Kasumi-1 (cell line): ENCODE measurements at places on chromosomes 4 and X.

DNA sequence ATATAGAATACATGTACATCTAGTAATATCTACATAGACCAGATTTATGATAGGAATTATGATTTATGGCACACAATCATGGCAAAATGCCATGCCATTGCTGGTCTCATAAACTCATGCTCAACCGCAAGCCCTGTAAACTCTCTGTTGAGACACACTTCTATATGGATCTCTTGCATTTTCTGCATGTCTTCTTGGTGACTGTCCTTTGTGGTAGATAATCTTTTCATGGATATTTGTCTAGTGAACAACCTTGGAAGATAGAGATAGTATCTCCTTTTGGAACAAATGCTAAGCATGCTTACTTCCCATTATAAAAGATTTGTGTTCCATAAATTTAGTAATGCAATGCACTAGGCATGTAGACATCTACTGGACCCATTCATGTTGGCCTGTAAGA lies 328.0 kb downstream of the NAF1 start:
- no peak for DNase-seq

GRCh38 chrX:42809569-42809968 lies 31.6 kb upstream of the PPP1R2C start:
- DNase-seq: no peak

DNA sequence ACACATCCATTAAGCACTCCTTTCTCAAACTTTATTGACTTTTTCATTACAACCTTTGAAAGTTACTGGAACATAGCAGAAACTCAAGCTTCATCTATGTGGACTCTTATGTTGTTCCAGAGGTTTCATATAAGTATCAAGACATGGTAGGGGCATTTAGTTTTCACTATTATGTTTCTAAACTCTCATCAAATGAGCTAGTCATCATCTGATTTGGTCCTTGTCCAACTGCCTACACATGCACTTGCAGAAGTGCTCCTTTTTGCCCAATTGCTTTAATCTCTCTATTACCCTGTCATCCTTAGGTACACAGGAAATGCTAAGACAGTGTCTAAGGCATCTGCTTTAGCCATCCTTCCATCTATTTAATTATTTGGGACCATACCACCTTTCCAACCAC lies 42.2 kb upstream of the EPGN start:
- no peak for DNase-seq

GRCh38 chrX:43564953-43565352 lies 91.1 kb upstream of the MAOA start:
- DNase-seq: no peak

- no peak for DNase-seq
These were observed 117.3 kb upstream of the NOCT start for GRCh38 chr4:138898282-138898681.

DNA sequence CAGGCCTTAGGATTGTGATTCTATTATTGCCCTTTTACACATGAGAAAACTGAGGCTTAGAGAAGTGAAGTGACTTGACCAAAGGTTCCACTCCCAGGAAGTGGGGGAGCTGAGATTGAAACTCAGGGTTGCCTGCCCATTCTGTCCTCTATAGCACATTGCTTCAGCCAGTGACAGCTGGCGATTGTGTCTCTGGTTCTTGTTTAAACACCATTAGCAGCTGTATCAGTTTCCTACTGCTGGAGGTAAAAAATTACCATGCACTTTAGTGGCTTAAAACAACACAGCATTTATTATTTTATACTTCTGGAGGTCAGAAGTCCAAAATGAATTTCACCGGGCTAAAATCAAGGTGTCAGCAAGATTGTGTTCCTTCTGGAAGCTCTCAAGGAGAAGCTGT lies 205.8 kb upstream of the MAMLD1 start:
- no peak for DNase-seq

- no peak for DNase-seq
These were observed 96.5 kb downstream of the HDAC8 start for GRCh38 chrX:72475952-72476668.

DNA sequence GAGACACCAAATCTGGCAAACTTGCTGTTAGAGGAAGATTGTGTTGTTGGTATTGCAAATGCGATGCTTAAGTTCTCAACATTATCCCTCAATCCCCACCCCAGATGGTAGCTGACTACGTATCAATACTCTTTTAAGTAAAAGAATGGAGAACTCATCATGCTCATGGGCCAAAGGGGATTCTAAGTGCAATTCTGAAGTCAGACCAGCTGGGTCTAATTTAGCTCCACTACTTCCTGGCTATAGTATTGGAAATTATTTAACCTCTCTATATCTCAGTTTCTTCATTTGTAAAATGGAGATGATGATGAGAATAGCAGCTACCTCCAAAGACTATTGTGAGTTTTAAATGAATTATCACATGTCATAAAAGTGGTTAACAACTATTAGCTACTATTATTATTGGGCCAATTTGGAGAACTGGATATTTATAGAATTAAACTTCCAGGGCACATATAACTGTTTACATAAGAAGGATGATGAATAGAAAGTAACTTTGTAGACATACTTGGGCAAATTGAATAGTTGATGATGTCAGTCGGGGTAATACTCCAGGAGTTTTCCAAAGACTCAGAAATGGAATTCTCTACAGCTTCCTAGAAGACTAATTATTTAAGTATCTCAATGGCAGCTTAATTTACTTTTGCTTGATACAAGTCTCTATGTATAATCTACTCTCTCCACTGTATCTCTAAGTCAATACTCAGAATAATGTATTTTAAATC lies 5.0 kb upstream of the SLAIN2 start:
- DNase-seq: no peak

DNA sequence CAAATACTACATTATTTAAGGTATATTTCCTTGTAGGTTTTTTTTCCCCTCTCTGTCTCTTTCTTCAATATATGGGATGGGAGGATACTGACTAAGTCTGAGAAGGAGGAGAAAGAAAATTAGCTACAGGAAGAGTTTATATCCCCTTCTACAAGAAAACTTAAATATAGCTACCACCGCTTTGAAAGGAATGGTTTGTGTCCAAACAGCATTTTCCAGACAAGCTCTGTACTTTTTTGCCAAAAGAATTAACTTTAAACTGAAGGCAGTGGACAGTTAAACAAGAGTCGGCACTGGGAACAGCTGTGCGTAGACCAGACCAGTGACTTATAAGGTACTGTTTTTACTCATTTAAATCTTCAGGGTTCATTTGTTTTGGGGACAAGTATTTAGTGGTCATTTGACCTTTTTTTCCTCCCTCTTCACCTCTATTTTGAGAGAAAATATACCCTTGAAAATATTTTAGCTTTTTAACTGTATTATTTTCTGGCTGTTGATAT lies 303.7 kb downstream of the ARHGAP24 start:
- no peak for DNase-seq

- no peak for DNase-seq
These were observed 111.5 kb downstream of the DTHD1 start for GRCh38 chr4:36392916-36393315.

DNA sequence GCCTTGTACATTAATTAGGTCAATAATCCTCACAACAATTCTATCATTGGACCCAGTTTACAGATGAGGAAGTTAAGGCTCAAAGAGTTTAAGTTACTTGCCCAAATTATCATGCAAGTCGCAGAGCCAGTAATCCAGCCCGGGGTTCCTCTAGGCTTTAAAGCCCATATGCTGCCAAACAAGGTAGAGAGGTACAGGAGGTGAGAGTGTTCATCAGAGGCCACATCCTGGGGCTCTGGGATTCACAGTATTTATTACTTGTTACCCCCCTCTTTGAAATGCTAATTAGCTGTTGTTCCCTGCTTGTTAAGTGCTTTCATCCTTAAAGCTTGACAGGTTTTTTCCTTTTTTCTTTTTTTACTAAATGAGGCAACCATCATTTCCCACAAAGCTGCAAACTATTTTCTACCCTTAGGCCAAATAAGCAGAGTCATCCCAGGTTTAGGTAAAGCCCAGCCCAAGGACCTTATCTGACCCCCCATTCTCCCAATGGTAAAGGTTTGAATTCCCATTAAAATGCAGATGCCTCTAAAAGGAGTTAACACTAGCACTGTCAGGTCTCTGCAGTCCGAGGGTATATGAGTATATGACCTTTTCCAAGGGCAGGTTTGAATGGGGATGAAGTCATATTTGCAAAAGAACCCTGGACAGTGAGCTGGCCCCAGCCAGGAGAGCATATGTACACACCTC lies 150.3 kb downstream of the SOX3 start:
- no peak for DNase-seq

- no peak for DNase-seq
These were observed 5.1 kb downstream of the PSAPL1 start for GRCh38 chr4:7429601-7430078.

GRCh38 chrX:138775517-138775916 lies 64.0 kb upstream of the FGF13 start:
- peak; percentile 41 for DNase-seq

GRCh38 chr4:159652871-159653270 lies 550.0 kb downstream of the RAPGEF2 start:
- DNase-seq: no peak

- no peak for DNase-seq
These were observed 130.8 kb downstream of the ENOX2 start for GRCh38 chrX:130772105-130772775.

DNA sequence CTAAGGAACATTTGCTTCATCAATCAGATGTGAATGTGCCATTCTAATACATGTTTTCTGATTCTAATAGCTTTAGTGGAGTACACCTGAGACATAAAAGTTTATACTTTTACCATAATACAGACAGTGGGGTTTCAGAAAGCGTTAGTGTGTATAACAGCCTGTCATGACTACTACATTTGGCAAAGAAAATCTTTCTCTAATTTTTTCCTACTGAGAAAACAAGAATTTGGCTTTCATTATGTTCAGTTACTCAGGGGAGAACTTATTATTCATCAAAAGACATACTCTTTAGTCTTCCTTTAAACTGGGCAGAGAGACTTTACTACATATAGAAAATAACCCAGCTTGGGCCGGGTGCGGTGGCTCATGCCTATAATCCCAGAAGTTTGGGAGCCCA lies 104.9 kb downstream of the PCDH18 start:
- DNase-seq: no peak

GRCh38 chr4:172818901-172819300 lies 349.7 kb upstream of the GALNT7 start:
- DNase-seq: no peak

GRCh38 chr4:47840291-47840690 lies 2.4 kb upstream of the CORIN start:
- DNase-seq: no peak

GRCh38 chr4:7820031-7820818 lies 119.4 kb downstream of the AFAP1 start:
- no peak for DNase-seq

GRCh38 chr4:1364217-1364616 lies 17.2 kb downstream of the UVSSA start:
- no peak for DNase-seq

DNA sequence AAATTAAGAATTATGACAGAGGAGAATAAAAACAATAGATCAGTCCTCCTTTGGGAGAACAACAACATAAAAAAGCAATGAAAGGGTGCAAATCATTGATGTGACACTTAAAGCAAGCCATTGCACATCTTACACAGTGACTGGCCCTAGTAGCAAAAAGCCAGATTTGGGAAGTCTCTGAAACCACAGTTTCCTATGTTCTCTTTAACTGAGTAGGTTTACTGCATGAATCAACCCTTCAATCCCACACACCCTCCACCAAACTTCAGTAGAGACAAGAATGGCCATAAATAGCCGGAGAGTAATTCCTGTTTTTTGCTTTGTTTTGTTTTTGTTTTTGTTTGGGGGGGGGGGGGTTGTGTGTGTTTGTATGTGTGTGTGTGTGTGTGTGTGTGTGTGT lies 180.8 kb downstream of the VEGFC start:
- DNase-seq: peak; percentile 83

- DNase-seq: peak; percentile 27
These were observed 7.2 kb downstream of the PRKG2 start for GRCh38 chr4:81207828-81208227.

- DNase-seq: no peak
These were observed 262.6 kb upstream of the RPS6KA3 start for GRCh38 chrX:20529301-20529700.

- DNase-seq: no peak
These were observed 19.9 kb upstream of the ENPP6 start for GRCh38 chr4:184237612-184238011.

DNA sequence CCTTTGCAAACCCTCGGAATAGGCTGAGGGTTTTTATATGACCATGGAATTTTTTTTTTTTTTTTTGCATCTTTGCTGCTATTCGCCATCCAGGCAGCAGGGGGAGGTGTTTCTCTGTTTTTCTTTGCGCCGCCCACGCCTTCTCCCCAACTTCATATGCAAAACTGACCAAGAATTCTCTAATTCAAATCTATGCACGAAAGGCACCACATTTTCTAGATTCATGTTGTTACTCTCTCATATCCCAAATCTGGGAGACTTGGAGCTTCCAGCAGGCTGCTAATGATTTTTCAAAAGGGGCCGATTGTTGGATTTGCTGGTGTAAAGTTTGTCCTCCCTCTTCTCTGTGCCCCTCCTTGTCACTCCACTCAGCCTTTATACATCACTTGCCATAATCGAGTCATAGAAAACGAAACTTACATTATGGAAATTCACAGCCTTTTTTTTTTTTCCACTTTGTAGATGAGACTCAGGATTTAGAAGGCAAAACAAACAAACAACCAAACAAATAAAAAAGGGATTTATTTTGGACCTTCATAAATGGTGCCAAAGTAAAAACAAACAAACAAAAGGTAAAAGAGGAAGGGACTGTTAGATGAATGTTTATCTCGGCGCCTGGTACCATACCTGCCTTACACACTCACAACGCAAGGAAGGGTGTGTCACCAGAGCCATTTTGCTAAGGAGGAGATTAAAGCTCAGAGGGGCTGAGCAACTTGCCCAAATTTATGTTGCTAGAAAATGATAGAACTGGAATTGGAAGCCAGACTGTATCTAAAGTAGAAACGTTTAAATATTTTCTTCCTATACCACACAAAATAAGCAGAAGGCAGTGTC lies 29.3 kb upstream of the BOD1L1 start:
- peak; percentile 47 for DNase-seq

DNA sequence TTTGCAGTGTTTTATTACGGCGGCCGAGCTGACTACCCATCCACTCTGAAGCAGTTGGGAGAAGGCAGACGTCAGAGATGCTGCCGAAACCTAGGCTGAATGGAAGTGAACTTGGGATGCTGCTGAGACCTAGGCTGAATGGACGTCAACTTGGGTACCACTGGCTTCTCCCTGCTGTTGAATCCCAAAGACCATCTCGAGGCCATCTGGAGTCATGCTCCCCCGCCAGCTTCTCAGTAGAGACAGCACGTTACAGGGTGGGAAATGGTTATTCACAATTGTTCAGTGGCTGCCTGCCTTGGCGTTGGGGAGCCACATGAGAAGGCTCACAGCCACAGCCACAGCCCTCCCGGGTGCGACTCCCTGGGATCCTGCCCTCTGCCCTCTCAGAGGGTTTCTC lies 40.9 kb downstream of the P2RY8 start:
- no peak for DNase-seq
